ENCODE measurements at places on chromosomes 1 and 21.

DNA sequence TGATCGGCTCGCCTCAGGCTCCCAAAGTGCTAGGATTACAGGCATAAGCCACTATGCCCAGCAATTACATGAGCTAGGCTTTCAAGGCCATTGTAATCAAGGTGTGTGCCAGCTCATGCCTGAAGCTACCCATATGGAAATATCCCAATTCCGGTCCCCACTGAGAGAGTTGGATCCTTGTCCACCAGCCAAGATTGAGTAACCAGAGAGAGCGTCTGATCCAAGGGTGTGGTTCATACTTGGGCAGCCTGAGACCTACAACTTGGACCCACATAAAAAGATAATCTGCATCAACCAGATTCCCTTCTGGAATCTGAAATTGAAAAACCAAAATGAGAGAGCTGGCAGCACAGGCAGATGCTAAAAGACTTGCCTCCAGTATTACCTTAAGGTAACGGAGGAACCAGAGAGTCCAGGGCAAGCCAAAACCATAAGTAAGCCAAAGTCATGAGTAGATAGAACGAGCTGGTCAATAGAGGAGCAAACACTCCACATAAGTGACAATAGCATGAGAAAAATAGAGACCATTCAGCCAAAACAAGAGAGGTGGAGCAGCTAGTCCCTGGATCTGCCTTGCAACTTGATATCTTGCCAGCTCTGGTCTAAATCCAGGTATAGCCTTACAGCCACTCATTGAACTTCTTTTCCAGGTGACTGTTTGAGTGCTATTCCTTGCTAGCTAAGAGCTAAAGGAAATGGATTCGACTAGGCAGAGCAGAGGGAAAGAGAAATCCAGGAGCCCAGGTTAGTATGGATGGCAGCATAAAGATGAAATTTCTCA lies 63.8 kb upstream of the ATP1A1 start:
- no peak for DNase-seq

- no peak for DNase-seq
Observed at GRCh38 chr1:94038511-94038910, 82.4 kb downstream of the ABCA4 start.

- no peak for DNase-seq
Observed at GRCh38 chr1:167526667-167527383, 8.5 kb upstream of the CD247 start.

DNA sequence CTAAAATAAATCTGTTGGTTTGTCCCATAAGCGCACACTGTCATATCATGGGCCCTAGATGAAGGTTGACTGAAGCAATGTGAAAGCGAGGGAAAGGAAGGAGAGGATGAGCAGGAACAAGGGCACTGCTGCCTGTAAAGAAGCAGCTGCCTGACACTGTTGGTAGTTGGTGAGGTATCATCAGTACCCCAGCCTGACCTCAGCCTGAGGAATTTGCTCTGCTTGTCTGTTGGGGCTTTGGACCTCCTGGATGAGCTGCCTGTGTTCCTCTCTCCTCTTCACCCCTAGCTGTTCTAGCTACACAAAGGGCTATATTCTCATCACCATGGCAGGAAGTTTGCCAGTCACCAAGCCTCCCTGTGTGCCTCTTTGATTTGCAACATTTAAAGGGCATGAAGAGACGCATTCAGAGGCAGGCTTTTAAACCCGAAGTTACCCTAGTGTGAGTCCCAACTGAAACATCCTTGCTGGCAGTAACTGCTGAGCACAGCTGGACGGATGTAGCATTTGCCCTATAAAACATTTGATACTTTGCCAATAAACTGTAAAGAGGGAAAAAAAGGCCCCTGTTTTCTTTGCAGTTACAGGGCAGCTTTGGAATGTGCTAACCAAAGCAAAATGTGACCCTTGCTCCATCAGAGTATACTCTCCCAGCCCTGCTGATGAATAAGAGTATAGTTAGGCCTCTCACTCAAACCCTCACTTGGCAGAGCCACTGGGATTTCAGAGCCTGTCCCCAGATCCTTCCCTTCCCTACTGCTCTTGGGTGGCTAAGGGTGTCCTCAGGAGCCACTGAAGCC lies 22.2 kb upstream of the SPATA6 start:
- no peak for DNase-seq

DNA sequence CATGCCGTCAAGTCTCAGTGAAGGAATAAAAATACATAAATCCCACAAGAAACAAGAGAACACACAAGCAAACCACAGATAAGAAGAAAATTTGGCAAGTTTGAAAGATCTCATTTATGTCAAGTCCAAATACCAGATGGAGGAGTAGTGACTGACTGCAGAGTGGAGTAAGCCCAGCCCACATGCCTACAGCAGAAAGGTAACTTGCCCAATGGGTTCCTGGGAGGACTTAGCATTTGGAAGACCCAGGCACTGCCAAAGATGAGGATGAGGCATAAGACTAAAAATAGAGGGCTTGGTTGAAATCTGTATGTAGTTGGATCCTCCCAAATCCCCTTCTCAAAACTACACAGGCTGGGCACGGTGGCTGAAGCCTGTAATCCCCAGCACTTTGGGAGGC lies 70.8 kb downstream of the ZNF648 start:
- no peak for DNase-seq

DNA sequence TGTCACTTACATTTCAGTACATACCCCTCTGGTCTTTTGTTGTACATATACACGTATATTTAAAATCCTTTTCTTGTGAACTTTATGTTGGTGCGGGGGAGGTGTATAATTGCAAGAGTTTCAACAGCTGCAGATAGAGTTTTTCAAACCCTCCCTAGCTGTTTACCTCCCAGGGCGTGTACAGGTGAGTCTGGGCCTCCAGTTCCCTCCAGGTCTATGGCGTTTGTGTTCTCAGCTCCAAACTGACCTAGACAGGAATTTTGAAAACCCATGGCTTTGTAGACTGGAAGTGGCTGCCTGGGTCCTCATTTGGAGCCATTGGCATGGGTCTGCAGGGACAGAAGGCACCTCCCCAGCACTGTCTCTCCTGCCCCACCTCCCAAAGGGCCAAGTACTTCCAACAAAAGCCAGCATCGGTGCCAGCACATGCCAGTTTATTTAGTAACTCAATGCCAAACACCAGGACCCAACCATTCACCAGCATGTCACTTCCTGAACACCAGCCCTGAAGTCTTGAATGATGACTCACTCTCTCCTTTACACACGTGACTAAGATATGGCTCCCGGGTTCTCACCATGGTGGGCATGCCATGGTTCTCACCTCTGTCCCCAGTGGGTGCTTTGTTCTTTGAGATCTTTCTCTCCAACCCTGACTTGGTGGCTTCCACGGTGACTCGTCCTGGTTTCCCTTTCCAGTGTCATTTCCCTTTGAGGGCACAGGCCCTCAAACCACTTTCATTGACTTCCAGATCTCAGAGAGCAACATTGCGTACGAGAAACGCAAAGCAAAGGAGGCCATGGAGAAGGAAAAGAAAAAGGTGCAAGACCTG lies 57.3 kb upstream of the EFHD2 start:
- DNase-seq: peak; percentile 41

- no peak for DNase-seq
Observed at GRCh38 chr1:54487571-54488050, 60.4 kb upstream of the ACOT11 start.

- DNase-seq: no peak
Observed at GRCh38 chr1:108533351-108534083, 26.4 kb upstream of the EEIG2 start.

DNA sequence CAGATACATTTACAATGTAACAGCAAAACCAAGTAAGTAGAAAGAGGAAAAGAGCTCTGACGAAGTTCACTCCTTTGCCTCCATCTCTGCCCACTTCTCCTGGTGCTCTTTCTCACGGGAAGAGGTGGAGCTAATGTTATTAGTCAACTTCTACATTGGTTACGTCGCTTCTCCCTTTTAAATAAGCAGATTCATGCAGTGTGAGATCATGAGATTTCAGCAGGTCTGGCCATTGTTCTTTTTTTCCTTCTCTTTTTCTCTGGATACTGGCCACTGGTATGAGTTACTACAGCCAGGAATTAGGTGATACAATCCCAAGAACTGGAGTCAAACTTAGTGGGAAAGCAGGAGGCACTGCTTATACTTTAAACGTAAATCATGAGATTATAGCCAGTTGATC lies 207.1 kb downstream of the AKT3 start:
- no peak for DNase-seq

All from activated gamma-delta T cell treated with Interleukin-2 at 50 U/mL for 16 hours (primary cell).